ENCODE measurements at places on chromosomes 2 and 18.

DNA sequence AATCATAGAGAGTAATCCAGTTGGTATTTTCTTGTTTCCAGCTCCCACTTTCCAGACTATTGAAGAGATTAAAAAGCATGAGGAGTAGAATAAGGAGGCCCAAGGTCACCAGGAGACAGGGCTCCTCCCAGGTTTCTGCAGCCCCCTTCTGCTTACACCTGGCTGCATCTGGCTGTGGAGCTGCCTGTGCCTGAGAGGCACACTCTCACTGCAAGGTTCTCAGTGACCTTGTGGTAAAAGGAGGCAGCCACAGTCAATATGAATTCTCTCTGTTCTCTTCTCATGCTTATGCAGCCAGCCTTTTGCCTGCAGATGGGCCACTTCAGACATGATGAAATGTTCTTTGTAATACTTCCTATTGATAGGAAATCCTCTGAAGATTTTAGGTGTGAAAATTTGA is 233.7 kb downstream of the MYO3B start:
- no peak for DNase-seq

- DNase-seq: no peak
These were observed 68.9 kb downstream of the CAPN13 start for GRCh38 chr2:30738141-30738911.

DNA sequence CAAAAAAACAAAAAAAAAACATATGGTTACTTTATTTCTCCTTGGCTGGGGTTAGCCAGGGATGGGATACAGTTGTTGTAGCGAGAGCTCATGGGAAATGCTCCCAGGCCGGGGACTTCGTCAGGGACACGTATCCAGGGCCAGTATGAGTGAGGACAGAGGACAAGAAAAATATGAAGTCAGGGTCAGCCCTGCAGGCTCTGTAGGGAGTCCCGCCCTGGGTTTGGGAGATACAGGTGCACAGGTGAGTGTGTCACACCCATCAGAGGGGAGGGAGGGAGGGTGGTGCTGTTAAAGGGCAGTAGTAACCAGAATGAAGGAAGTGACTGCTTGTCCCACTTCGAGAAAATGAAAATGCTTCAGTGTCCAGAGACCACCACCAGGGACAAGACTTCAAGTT is 55.6 kb upstream of the RBM44 start:
- no peak for DNase-seq

- DNase-seq: no peak
These were observed 18.8 kb downstream of the EPHA4 start for GRCh38 chr2:221553333-221553732.

DNA sequence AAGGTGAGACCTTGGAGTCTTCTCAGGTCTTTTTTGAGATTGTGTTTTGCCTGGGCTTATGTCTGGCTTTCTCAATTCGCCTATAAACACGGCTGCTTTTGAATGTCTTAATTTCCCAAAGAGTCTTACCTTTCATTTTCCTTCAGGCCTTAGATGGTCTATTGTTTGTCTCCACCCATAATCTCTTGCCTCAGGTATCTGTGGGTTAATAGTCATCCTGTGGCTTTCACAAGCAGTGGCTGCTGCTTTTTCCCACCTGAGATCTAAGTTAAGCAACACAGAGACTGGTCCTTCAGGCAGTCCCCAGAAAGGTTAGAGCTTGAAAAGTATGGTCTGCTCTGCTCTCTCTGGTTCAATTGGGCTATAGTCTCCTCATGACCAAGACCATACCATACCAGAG is 275.3 kb downstream of the INSIG2 start:
- no peak for DNase-seq

Data from T-helper 9 cell (primary cell).